ENCODE measurements at places on chromosomes 6 and 20.

DNA sequence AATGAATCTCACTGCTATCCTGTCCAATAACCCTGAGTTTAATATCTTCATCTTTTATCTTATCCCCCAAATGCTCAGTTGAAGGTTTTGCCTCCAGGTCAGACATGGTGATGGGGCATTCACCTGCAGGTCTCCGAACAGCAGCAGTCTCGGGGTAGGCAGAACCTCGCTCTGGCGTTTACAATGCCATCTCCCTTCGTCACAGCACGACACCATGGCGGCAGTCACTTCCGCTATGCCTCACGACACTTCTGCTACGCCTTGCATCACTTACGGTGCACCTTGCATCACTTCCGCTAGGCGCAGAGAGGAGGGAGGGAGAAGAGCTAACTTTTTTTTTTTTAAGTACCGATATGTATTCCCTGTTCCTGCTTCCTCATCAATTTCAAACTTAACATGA, 194.9 kb downstream of the BCAS1 start:
- DNase-seq, result no peak

GRCh38 chr6:149261364-149262040, 56.0 kb upstream of the TAB2 start:
- DNase-seq, result no peak

DNA sequence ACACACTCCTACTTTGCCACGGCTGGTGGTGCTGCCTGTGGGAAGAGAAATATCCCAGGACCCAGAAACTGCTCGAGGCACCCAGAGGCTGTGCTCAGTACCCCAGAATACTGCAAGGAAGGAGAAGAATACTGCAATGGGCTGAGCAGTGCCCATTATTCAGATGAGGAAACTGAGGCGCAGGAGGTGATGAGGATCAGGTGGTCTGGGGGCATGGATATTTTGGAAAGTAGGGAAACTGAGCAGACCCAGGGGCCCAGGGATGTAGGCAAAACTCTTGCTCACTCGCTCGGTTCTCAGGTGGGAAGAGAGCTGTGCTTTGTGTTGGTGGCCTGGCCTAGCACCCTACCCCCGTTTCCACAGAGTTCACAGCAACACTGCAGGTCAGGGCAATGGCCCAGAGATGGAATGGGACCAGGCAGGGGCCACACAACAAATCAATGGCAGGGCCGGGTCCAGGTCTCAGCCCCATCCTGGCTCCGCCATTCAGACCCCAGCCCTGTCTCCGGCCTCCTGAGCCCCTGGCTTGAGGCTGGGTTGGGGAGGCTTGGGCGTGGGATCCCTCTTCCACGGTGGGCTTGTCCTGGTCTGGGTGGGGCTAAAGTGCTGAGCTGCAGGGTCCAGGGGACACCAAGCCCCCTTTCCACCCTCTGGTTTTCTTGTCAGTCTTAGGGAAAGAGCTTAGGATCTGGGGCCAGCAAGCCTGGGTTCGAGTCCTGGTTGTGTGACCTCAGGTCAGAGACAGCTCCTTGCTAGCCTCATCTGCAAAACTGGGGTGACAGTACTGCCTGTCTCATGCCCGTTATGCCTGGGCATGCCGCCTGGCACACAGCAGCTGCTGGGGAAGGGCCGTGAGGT, 33.9 kb downstream of the SUN5 start:
- DNase-seq, result no peak

GRCh38 chr6:37826188-37826587, 6.7 kb downstream of the ZFAND3 start:
- DNase-seq, result no peak

- no peak for DNase-seq
These were observed 113.1 kb downstream of the FOXA2 start for GRCh38 chr20:22471156-22471836.

Data from Jurkat, Clone E6-1 (cell line).